Activated CD4-positive, alpha-beta T cell treated with anti-CD3 and anti-CD28 coated beads for 24 hours (primary cell): ENCODE measurements at places on chromosomes 12 and 14.

- no peak for DNase-seq
Observed at GRCh38 chr14:23863836-23864235, 89.7 kb upstream of the DHRS4 start.

DNA sequence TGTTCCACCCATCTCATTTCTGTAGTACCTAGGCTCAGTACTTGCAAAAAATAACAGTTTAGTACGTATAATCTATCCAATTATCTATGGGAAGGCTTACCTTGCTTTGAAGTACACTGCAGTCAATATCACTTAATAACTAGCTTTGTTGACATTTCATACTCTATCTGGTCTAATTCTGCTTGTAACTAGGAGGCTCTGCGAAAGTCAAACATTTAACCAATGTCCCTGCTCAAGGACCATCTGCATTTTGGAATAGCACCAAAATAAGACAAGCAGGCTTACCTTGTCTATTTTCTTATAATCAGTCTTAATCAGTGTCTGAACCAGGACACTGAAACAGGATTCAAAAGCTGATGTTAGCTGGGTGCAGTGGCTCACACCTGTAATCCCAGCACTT lies 39.9 kb downstream of the SLC25A47 start:
- no peak for DNase-seq

DNA sequence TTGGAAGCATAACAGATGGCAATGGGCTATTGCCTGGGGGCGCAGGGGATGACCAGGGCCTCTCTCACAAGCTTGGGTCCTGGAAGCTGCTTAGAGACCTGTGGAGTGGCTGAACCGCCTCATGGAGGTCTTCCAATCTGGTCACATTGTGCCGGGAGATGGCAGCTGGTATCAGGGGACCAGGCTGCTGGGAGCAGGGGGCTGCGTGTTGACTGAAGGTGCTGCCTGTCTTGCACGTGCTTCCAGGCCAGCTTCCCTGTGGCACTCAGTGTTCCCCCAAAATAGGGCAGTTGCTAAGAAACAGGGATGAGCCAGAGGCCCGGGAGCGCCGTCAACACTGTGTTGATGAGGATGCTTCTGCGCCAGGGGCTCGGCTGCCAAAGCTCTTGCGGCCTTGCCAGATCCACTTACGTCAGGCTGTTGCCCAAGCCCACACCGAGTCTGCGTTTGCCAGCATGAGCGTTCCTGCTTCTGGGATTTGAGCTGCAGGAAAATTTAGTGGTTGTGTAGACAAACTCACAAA lies 39.8 kb downstream of the ELK3 start:
- DNase-seq = no peak

DNA sequence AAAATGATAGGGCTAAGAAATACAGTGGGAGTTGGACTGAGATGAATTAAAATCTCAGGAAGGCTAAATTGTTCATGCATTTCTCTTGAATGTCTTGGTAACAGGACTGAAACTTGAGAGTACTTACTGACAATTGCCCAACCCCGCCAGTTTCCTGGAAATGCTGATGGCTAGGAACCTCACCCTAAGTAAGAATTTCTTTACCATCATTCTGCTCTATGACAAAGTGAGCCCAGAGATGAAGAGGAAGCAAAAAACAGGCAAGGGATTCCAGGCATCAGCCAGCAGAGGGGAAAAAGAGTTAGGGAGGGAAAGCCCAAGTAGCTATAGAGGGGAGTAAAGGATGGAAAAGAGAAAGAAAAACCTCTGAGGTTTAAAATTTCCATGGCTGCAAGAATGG lies 397.7 kb downstream of the MDGA2 start:
- no peak for DNase-seq

- no peak for DNase-seq
Observed at GRCh38 chr14:85873006-85873405, 343.1 kb downstream of the FLRT2 start.

DNA sequence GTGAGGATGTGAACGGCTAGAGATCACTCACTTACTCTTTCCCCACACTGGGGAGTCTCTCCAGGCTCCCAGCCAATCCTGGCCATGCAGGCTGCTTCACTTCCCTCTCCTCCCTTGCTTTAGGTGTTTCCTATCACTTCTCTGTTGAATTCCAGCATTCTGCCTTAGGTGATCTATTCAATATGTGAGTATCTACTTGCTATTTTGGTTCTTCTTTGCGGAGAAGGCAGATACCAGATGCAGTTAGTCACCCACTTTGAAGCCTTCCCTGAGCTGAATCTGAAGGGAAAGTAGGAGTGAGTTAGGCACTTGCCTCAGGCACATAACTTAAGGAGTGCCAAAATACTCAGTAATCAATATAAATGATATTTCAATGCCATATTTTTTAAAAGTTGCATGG lies 36.0 kb upstream of the FAR2 start:
- DNase-seq = no peak

- no peak for DNase-seq
Observed at GRCh38 chr14:100215330-100215885, 23.5 kb upstream of the YY1 start.

GRCh38 chr12:219891-220352 lies 6.0 kb upstream of the SLC6A12 start:
- peak; percentile 56 for DNase-seq

GRCh38 chr12:60043236-60043635 lies 447.4 kb downstream of the SLC16A7 start:
- no peak for DNase-seq

GRCh38 chr12:107165581-107165980 lies 72.2 kb upstream of the CRY1 start:
- no peak for DNase-seq

- no peak for DNase-seq
Observed at GRCh38 chr12:42483521-42483790, 106.1 kb downstream of the PRICKLE1 start.

GRCh38 chr12:60201891-60202290 lies 606.1 kb downstream of the SLC16A7 start:
- no peak for DNase-seq

- DNase-seq = no peak
Observed at GRCh38 chr12:53532524-53533445, 25.5 kb upstream of the NPFF start.

GRCh38 chr14:78512021-78512420 lies 341.8 kb downstream of the NRXN3 start:
- DNase-seq = no peak

DNA sequence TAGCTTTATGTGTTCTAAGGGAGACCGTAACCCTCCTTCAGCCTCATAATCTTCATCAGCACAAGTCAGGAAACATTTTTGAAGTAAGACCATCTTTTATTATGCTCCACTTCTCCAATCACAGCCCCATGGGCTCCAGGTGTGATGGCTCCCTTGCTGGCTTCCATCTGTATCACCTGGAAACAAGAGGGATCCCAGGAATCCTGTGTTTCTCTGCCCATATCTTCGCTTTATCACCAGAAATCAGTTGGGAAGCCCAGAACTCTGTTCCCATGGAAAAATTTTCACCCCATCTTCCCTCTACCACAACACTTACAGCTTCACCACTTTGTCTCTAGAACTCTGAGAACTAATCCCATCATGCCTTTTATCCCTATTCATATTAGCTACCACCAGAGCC lies 68.3 kb downstream of the METTL25 start:
- no peak for DNase-seq

DNA sequence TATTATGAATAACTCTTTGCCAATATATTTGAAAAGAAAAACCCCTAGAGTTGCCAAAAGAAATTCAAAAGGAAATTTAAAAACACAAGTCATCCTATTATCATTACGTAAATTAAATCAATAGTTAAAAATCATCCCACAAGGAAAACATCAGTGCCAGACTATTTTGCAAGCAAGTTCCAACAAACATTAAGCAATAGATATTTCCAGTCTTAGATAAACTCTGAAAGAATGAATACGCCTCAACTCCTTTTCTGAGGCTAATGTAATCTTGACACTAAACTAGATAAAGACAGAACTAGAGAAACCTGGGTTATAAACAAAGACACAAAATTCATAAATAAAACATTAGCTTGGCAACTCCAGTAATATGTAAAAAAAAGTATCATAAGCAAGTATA lies 245.9 kb downstream of the FOXN3 start:
- DNase-seq = no peak

DNA sequence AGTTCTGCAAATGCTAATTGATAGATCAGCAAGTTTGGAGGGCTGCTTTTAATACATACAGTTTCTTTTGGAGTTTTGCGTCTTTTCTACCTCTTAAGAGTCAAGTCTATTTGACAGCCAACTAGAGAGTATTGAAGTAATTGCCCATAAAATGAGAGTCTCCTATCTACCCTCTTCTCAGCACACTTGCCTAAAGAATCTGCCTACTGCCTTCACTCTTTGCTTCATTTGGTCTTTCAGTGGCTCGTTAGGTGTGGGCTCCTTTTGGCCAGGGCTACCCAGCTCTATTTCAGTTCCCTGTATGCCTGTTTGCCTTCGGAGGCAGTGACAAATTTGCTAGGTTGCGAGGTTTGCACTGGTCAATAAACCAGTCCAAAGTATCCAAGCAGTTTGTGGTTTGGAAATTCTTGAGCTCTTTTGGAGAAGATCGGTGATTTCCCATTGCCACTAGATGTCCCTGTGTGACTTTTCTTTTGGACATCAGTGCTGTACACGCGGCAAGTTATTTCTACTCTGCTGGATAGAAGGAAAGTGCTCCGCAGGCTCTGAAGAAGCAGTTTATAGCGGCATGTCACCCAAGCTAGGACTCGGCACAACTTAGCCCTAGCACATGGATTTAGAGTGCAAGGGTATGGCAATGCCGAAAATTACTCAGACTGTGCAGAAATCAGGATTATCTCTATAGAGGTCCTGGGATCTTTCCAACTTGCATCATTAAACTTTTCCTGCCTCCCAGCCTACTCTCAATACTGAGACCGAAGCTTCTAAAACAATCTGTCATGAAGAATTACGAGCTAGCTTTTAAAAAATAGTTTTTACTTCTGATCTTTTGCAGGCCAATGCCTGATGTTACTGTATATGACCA lies 38.6 kb downstream of the MGST1 start:
- DNase-seq = no peak

GRCh38 chr12:46268583-46269428 lies at the start of gene SLC38A1:
SLC38A1 (minus strand) TSS chr12:46269043; CDS start chr12:46239800, 29,243 bp downstream.
- DNase-seq = peak; percentile 73

GRCh38 chr12:121344506-121344905 lies 7.7 kb downstream of the ANAPC5 start:
- no peak for DNase-seq

- DNase-seq = no peak
Observed at GRCh38 chr12:122152754-122153153, 21.3 kb downstream of the IL31 start.

- DNase-seq = no peak
Observed at GRCh38 chr12:107400686-107401447, 284.7 kb upstream of the PWP1 start.

DNA sequence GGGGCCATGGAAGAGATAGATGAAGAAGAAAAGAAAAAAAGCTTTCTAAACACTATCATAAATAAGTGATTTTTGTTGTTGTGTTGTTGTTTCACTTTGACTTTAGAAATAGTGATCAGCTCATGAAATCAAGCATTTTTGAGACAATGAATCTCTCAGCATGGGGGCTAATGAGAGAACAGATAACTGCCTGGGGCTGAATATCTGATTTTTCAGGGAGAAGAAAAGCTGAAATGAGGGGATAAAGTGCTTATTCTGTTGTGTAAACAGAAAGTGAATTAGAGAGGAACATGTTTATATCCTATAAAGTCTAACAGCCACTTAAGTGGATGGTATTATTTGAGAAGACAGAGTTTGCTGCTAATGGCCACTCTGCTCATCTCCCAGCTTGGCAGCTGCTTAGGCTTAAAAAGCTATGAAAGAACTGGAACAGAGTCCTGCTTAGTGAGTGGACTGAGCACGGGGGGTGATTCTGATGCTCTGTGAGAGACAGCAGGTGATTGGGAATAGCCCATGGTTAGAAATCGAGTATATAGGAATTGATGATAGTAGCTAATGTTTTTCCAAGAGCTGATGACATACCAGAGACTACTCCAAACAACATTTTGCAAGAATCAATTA lies 646.1 kb upstream of the TMEM132C start:
- no peak for DNase-seq

- DNase-seq = no peak
Observed at GRCh38 chr14:41718477-41719166, 111.9 kb downstream of the LRFN5 start.

- DNase-seq = no peak
Observed at GRCh38 chr12:100268835-100269564, 2.0 kb downstream of the SCYL2 start.
